ENCODE measurements at places on chromosomes 2 and 18.

- no peak for DNase-seq
These were observed 50.4 kb downstream of the C1QL2 start for GRCh38 chr2:119108186-119108585.

- DNase-seq, result no peak
These were observed 136.2 kb upstream of the ALPP start for GRCh38 chr2:232242316-232242715.

DNA sequence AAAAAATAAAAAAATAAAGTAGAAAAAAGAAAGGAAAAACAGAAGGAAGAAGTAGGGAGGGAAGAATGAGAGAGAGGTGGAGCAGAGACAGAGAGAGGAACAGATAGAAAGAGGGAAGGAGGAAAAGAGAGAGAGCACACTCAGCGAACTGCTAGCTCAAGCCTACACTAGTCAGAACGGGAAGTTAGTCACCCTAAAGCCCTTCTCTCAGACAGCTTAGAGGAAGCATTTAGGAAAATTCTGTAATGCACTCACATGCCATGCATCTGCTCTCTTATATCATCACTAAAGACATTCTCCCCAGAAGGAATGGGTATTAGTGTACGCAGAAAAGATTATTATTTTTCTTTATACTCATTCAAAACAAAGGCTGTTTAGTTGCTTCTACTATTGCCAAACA is 68.1 kb upstream of the SULT1C3 start:
- no peak for DNase-seq

- no peak for DNase-seq
These were observed 6.2 kb downstream of the TMEM87B start for GRCh38 chr2:112061299-112061698.

GRCh38 chr18:39743463-39743862 is 2177.9 kb upstream of the CELF4 start:
- DNase-seq, result no peak

GRCh38 chr2:197706839-197707207 is 1.7 kb downstream of the MARS2 start:
- no peak for DNase-seq
